ENCODE measurements at places on chromosomes 4 and X.

- DNase-seq = no peak
Observed at GRCh38 chrX:109714340-109714958, 18.6 kb downstream of the ACSL4 start.

DNA sequence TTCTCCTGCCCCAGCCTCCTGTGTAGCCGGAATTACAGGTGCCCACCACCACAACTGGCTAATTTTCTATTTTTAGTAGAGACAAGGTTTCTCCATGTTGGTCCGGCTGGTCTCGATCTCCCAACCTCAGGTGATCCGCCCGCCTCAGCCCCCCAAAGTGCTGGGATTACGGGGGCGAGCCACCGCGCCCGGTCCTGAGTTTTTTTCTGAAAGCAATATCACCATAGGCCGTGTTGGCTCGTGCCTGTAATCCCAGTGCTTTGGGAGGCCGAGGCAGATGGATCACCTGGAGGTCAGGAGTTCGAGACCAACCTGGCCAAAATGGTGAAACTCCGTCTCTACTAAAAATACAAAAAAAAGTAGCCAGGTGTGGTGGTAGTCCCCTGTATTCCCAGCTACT, 136.3 kb upstream of the TECRL start:
- no peak for DNase-seq

GRCh38 chr4:8374851-8375649, 65.5 kb downstream of the ACOX3 start:
- no peak for DNase-seq

- DNase-seq = no peak
Observed at GRCh38 chr4:7785017-7785416, 154.6 kb downstream of the AFAP1 start.

DNA sequence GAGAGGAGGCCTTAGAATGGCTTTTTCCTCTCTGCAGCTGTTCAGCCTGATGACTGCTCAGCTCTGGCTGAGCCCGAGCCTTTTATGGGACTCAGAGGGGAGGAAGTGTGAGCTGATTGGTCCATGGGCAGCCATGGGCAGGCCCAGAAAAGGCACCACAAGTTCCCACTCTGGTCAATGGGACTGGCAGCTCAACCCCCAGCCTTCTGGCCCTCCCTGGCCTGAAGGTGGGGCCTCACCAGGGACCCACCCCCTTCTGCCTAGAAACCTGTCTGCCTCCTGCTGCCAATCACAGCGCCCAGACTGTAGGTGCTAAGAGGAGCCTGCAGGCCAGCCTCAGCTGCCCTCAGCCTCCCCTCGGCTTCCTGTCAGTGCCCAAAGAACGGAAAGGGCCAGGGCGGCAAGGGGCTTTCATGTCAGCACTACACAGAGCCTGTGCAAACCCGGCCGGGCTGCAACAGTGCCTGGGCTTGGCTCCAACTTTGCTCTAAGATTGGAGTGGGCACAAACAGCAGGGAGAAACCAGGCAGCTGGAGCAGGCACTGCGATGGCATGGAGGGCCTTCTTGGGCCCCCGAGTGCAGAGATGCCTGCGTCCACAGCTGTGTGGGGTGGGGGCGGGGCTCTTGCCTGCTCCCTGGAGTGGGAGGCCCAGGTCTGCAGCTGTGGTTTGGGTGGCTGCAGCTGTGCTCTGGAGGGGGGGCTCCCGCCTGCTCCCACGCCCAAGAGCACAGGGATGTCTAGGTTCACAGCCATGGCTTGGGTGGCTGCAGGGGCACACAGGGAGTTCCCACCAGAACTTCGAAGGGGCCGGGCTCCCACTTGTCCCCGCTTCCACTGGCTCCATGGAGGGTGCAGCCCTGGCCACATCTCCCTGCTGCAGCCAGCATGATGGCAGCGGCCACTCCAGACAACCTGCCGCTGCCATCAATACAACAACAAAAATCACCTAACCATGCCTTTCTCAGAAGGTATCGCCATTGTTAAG, 92.6 kb downstream of the NXF2 start:
- DNase-seq = no peak

DNA sequence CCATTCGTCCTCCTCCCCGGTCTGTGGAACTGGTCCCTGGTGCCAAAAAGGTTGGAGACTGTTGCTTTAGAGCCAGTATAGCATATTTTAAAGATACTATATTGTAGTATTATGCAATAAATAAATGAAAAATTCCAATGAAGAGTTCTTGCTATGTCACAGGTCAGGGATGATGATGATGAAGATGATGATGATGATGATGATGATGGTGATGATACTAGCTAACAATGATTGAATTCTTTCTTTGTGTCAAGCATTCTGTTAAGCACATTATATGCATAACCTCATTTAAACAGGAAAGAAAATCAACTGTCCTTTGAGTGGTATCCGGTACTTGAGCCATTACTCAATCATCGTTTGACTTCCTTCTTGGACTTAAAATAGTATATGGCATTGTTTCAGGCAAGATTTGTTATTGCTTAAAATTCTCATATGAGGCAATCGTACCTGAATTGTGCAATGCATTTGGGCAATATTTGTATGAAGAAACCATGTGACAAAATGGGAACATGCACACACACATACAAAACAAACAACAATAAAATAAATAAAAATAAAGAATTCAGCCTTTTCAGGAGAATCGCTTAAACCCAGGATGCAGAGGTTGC, 22.8 kb upstream of the TLR2 start:
- DNase-seq = no peak

Measured in LoVo (cell line).